ENCODE measurements at places on chromosomes 11 and 22. TPM values are rescaled to one million over a fixed set of nuclear protein-coding genes. Genes with fewer than 3 reads are reported as not detected.

USP28 gene
- total RNA-seq = 19.9 TPM

GRCh38 chr11:115653926-115654325 is 149.7 kb upstream of the CADM1 start:
- no peak for DNase-seq

PRPF19 gene
- total RNA-seq = 70.6 TPM

DNA sequence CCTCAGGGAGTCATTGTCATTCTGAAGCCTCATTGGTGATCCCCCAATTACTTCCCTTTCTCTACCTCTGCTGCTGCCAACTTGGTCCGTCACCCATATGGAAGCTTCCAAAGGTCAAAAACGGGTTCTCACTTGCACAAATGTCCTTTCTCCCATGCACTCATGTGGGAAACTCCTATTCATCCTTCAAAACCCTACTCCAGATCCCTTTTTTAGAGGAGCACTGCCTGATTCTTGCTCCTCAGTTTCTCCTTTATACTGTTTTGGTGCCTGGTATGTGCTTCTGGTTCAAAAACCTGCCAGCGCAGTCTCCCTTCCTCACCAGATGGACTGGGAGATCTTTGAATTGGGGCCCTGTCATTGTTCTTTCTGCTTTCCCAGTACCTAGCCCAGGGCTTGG is 41.9 kb downstream of the MYO18B start:
- no peak for DNase-seq

MEI1 gene
- total RNA-seq = 1.4 TPM

- DNase-seq = no peak
Observed at GRCh38 chr11:69365558-69365957, 71.6 kb downstream of the MYEOV start.

TMEM191C gene
- total RNA-seq = 2.8 TPM

OLFML1 gene
- 12.9 TPM for total RNA-seq

- no peak for DNase-seq
Observed at GRCh38 chr11:100675115-100675650, 11.9 kb upstream of the ARHGAP42 start.

DNA sequence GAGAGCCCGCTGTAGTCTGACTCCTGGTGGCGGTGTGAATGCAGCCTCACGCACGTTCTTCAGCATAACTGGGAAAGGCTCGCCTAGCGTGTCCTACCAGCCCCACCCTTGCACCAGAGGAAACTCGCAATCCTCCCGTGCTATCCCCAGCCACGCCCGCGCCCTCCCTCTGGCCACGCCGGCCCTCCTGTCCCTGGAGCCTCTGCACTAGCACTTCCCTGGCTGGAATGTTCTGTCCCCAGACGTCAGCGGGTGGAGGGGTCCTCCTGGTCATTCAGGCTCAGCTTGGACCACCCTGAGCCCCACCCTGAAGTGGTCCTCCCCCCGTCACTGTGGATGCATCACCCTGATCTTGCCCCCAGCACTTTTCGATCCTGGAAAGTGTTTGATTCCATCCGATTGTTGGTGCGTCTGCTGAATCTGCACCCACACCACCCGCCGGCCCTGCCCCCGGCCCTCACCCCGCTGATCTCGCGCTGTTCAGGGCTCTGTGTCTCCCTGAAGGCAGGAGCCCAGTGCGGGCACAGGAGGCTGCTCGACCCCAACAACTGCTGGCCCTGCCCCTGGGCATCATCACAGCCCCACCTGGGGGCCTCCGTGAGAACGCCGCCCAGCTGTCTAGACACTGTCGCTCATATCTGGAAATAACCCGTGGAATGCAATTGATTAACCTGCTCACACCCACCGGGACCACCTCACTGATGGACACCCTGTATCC is 437.0 kb downstream of the TBC1D22A start:
- DNase-seq = no peak

KCNQ1 gene
- total RNA-seq = 96.4 TPM

KCNJ1 gene
- total RNA-seq = not detected

- peak; percentile 84 for DNase-seq
Observed at GRCh38 chr11:14907411-14908213, 15.6 kb upstream of the CYP2R1 start.

DNA sequence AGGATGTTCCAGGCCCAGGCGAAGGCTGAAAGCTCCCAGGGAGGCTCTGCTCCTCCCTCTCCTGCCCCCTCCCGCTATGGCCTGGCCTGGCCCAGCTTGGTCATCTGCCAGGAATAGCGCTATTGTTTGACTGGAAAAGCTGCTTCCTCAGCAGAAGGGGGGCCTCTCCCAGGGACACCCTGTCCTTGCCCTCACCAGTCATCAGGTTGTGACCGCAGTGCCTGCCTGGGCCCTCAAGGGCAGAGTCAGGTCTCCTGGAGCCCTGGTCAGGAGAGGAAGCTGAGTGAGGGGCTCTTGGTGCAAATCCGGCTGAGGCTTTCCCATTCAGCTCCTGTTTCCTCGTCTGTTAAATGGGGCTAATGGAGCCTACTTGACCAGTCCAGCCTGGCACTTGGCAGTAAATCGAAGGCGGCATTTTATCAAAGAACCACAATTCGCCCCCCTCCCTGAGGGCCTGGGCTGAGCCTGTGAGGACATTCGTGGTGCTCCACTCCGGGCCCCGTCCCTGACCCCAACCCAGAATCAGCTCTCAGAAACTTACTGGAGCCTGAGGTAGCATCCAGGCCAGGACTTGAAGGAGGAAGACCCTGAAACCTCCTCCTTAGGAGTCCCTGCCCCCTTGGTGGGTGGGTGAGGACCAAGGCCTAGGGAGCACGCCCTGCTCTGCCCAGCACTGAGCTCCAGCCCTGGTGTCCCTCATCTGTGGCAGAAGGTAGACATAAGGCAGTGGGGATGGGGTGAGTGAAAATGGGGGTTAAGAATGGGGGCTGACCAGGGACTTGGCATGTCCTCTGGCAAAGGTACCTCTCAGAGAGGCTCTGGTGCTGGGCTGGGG is 2.0 kb upstream of the CASTOR1 start:
- peak; percentile 90 for DNase-seq

DNA sequence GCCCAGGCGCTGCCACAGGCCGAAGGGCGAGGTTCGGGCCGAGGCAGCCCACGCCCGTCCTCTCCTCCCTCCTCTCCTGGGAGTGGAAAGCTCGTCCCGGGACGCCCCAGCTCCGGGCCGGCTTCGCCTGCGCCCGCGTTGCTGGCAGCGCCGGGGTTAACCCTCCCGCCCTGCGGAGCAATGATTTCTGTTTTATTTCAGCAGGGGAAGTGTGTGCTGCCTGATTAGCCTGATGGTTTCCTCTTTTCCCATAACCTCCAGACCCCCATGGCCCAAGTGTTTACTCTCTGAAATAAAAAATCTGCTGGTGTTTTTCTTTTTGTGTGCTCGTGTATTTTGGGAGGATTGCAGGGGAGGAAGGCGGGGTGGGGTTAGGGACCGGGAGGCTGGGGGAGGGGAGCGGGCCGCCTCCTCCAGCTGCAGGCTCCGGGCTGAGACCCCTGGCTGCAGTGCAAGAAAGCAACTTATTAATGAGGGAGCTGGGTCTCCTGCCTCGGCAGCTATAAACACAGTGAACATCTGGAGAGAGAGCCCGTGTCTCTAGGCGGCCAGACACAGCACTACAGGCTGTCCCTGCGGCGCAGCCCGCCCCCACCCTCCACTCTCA is 38.6 kb downstream of the ETS1 start:
- DNase-seq = peak; percentile 46

MS4A4A gene
- 28.9 TPM for total RNA-seq

DNA sequence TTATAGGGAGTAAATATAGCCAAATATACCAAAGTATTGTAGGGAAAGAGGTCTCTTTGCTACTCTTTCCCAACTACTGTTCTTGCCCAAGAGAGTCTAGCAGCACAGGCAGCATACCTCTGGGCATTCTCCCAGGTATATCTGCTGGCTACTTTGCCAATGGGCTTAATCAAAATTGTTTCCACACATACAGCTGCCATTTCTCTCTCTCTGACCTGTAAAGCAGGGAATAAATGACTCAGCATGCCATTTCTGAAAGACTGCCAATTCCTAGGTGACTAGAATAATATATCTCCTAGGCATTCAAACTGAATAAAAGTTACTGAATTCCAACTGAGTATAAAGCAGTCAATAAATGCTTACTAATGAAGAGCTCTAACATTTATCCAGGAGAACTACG is 44.6 kb downstream of the RDX start:
- peak; percentile 25 for DNase-seq

- no peak for DNase-seq
Observed at GRCh38 chr11:121499405-121499804, 46.6 kb upstream of the SORL1-AS1 start.

GRCh38 chr22:21917181-21917958 is 35.3 kb downstream of the PPM1F start:
- no peak for DNase-seq

DNA sequence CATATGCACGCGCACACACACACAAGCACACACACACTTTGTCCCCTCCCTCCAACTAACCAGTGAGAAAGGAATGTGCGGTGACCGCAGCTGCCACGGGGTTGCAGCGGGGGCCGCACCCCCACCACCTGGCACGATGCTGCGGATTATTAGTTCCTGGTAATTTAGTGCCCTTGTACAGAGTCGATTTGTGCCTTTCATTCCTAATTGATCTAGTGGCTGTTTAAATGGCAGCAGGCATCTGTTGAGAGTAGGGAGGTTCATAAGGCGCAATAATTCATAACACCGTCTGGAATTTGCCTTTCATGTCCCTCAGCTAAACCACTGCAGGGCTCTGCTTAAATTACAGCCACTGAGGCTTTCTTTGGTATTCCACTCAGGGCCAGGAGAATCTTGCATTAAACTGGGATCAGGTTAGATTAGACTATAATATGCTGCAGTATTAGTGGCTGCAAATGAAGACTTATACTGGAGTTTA is 113.7 kb downstream of the FEZ1 start:
- DNase-seq = no peak

DNA sequence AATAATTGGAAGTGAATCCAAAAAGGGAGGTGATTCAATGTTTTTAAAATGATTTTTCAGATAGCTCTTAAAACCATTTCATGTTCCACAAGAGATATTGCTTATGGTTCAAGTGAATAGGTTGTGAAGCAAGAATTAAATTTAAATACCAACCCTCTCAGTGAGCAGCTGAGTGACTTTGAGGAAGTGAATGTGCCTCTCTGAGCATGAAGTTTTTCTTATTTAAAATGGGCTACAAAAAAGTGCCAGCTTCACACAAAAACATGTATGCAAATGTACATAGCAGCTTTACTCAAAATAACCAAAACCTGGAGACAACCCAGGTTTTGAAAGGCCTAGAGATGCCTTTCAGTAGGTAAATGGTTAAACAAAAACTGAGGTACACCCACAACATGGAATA is 35.5 kb upstream of the GAB4 start:
- DNase-seq = no peak

ARHGAP1 gene
- 138 TPM for total RNA-seq

- DNase-seq = no peak
Observed at GRCh38 chr11:108875134-108875533, 210.3 kb downstream of the DDX10 start.

LDHA gene
- total RNA-seq = 298 TPM

DNA sequence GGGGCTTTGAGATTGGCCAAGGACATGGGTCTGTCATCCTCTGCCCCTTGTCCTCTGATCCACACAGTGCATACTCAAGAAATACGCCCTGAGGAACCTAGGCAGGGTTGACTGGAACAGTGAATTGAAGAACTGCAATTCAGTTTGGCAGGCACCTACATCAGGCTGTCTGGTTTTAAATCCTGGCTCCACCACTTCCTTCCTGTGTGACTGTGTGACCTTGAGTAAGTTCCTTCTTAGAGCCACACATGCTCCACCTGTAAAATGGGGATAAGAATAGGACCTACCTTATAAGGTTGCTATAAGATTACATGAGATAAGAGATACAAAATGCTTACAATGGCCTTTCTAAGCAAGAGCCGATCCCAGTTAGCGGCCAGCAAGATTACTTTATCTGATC is 15.8 kb upstream of the TCF20 start:
- DNase-seq = no peak

DNA sequence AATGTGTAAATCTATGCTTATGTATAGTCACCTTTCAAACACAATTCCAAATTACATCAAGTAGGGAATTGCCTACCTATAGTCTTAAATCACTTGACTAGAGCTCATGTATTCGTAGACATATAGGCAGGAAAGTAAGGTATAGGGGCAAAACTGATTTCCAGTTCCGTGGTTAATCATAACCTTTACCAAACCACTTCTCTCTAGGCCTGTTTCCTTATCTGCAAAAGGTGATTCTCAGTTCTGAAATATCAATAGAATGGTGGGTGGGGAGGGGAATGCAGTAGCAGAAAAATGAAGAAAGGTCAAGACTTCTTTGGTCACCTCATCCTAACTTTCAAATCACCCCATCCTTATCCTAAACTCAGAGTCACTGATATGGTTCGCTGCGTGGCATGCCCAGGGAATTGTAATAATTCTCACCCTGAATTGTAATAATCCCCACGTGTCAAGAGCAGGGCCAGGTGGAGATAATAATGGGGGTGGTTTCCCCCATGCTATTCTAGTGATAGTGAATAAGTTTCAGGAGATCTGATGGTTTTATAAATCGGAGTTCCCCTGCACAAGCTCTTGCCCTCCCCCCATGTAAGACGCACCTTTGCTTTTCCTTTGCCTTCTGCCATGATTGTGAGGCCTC is 1.9 kb upstream of the ANO5 start:
- no peak for DNase-seq

DNA sequence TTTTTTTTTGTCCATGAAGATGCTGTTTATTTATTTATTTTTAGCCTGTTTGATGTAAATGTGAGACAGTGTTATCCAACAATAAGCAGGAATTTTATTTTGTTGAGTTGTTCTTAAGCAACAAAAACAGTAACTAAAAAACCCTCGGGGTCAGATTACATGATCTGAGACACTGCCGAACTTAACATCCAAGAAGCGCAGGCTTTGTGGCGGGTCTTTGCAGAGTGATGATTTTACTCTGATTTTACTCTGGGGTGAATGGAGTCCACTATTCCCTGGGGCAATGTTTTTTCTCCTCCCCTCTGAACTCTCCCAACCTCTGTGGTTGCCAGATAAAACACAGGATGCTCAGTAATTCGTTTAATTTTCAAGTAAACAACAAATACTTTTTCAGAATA is 450.1 kb upstream of the B3GAT1 start:
- no peak for DNase-seq

Measured in mucosa of gallbladder (tissue), 1 donor.